Stimulated activated CD8-positive, alpha-beta memory T cell treated with anti-CD3 and anti-CD28 coated beads, Interleukin-7, amount 100 ng/mL, for 1 hour (primary cell): ENCODE measurements at places on chromosomes 16 and 17.

DNA sequence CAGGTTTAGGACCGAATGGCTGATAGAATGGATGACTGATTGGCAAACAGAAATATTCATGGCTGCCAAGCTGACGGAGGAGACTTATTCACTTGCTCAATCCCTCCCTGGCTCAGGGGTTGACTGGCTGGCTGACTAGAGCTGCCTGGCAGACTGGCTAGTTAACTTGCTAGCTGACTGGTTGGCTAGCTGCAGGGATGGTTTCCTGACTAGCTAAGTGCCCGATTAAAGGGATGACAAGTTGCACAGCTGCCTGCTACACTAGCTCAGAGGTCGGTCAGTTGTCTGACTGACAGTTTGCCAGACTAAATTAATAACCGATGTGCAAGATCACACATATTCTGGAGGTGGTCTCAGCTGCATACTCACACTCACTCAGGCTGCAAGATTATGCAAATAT, 1208.4 kb upstream of the CDH8 start:
- DNase-seq, result no peak

- DNase-seq, result no peak
These were observed 10.2 kb downstream of the MYO19 start for GRCh38 chr17:36524428-36524876.

DNA sequence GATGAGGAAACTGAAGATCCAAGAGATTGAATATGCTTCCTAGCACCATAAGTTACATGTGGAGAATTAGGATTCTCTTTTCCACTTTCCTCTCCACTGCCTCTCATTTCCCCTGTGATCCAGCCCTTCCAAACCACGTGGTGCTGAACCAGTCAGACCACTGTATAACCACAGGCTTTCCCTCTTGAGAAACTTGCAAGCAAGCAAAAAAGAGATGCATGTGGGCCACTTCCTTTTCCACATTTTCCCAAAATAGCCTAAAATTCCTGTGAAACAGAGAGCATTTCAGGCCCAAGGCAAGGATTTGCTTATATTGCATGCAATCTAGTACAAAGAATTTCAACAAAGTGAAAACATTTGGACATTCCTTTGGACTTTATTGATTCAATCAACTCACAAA, 59.3 kb upstream of the KSR1 start:
- no peak for DNase-seq

- DNase-seq, result no peak
These were observed 42.5 kb downstream of the PLCG2 start for GRCh38 chr16:81821436-81822128.

DNA sequence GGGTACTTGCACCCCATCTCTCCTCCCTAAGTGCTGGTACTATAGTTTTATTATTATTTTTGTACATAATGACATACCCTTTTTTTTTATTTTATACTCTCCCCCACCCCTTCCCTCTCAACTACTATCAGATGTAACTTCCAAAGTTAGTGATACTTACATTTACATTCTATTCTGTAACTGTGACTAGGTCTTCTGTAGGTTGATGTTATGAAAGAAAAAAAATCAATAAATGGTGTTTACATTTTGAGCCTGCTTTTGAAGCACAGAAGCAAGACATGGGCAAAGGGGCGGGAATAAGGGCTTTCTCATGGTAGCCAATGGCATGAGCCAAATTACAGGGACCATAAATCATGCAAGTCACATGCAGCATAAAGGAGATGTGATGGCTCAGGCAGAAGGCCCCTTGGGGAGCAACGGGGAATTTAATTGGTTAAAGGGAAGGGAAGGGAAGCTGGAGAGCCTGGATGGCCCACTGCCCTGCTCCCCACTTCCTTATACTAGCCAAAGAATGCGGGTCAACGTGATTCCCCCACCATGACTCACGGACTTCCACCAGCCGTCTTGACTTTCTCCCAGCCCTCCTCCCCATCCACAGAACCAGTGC, 2.4 kb upstream of the ACSF2 start:
- no peak for DNase-seq

- DNase-seq, result no peak
These were observed 507.2 kb upstream of the EEF2KMT start for GRCh38 chr16:5604770-5605169.
